Urothelium cell line (cell line): ENCODE measurements at places on chromosomes 13 and 19.

DNA sequence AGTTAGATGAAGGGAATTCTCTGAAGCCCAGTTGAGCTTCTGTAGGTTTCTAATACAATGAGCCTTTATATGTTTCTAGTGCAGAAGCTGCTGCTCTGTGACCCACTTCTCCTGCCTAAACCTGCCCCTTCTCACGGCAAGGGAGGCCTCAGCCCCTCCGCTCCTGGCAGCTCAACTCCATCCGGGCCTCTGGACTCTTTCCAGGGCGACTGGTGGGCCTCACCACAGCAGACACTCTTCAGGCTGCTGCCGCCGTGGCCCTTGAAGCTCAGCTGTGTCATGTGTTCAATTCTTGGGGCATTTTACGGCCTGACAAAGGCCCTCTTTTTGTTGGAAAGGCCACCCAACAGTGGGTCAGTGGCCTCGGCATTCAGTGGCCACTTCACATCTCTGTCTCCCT lies 10.0 kb upstream of the C19orf33 start:
- no peak for DNase-seq

- DNase-seq = peak; percentile 58
These were observed 107.6 kb downstream of the SOX1 start for GRCh38 chr13:112174476-112175110.

DNA sequence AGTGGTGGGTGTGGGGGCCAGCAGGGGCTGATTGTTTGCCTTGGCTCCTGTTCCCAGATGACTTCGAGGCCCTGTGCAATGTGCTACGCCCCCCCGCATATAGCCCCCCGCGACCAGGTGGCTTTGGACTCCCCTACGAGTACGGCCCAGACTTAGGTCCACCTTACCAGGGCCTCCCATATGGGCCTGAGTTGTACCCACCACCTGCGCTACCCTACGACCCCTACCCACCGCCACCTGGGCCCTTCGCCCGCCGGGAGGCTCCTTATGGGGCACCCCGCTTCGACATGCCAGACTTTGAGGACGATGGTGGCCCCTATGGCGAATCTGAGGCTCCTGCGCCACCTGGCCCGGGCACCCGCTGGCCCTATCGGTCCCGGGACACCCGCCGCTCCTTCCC lies 25.7 kb downstream of the LTBP4 start:
- no peak for DNase-seq

- DNase-seq = no peak
These were observed 29.0 kb downstream of the CARS2 start for GRCh38 chr13:110676595-110677587.

DNA sequence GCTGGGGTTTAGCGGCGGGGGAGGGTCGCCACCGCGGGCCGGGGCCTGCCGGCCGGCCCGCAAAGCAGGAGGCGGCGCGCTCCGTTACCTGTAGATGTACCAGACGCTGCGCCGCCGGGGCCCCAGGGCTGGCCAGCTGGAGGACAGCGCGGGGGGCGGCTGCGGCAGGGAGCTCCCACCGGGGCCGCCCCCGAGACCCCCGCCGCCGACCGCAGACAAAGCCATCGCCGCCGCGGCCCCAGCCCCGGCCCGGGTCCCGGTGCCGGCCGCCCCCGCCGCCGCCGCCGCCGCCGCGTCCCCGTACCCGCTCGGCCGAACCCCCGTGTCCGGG lies 24.8 kb downstream of the SHANK1 start:
- no peak for DNase-seq

DNA sequence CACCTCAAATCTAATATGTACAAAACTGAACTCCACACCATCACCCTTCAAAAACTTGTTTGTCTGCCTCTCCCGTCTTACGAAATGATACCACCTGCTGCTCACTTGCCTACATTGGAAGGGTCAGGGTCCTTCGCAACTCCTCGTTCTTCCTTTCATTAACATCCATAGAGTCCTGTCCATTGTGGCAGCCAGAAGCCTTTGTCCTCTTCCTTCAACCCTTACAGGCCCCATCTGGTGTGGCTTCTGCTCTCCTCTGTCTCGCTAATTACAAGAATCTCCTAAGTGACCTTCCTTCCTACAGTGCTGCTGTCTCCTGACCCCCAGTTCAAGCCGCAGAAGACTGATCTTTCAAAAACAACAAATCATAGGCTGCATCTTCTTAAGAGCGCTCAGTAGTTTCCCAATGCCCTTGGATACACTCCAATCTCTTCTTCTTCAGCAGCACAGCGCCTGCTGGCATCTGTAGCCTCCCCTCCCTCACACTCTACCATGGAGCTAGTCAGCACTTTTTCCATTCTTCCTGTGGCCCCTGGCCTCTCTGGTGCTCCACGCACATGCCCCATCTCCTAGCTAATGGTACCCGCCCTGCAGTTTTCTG lies 382.7 kb downstream of the LIG4 start:
- DNase-seq = no peak

GRCh38 chr13:81017513-81018152 lies 676.7 kb upstream of the SPRY2 start:
- peak; percentile 7 for DNase-seq

GRCh38 chr13:28499609-28500008 lies 4.7 kb upstream of the FLT1 start:
- DNase-seq = no peak

GRCh38 chr13:49499889-49500660 lies 4.3 kb downstream of the PHF11 start:
- no peak for DNase-seq

- DNase-seq = peak; percentile 60
These were observed at the start of gene KCTD15 for GRCh38 chr19:33796164-33796875. Gene KCTD15 (plus strand): TSS chr19:33796870. CDS start chr19:33800455, 3,585 bp downstream.

- DNase-seq = no peak
These were observed 279.8 kb downstream of the DACH1 start for GRCh38 chr13:71587193-71587592.

DNA sequence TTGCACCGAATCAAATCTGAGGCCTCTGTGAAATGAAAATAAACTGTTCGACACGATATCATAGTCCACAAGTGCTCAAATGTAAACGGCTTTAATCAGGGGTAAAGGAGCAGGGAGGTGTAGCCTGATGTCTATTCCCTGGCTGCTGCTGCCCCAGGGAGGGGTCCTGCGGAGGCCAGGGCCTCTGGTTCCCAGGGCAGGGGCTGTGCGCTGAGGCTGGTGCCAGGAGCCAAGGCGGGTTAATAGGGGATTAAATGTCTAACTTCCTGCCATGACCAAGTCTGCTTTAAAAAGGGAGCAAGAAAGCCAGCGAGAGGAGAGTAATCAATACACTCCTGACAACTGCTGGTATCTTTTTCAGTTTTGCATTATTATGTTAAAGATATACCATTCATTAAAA lies 59.4 kb downstream of the ZNF536 start:
- no peak for DNase-seq

- DNase-seq = no peak
These were observed 9.9 kb downstream of the DNM2 start for GRCh38 chr19:10727685-10728201.

GRCh38 chr13:110109910-110110309 lies 197.0 kb downstream of the COL4A1 start:
- peak; percentile 70 for DNase-seq

GRCh38 chr13:54750521-54750920 lies 1721.9 kb downstream of the OLFM4 start:
- DNase-seq = no peak

DNA sequence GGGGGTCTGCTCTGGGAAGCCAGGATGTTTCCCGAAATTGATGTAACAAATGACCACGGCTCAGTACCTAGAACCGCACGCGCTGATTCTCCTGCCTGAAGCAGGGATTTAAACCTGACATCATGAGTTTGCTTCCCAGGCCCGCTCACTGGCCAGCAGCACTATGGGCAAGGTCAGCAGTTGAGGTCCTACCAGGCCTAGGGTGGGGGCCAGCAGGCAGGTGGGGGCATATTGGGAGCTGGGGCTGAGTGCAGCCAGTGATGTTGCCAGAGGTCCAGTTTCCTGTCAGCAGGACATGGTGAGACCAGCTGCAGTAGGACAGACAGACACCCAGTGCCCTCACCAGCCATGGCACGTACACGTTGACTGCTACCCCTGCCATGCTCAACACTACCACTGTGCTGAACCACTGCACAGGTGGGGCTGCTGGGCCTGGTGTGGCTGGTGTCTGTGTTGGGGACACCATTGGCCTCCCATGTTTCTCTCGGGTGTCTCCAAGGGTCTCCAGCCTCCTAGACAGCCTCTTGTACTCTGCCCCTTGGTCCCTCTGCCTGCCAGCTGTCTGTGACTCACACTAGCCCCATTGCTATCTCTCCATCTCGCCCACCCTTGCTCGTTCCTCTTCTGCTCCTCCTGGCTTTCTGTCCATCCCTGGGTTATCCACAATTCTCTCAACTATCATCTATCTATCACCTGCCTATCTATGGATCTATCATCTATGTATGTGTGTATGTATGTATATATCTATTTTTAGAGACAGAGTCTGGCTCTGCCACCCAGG lies 1.1 kb upstream of the C19orf85 start:
- no peak for DNase-seq

GRCh38 chr13:108214441-108215271 lies 680 bp downstream of the LIG4 start:
- DNase-seq = peak; percentile 4

DNA sequence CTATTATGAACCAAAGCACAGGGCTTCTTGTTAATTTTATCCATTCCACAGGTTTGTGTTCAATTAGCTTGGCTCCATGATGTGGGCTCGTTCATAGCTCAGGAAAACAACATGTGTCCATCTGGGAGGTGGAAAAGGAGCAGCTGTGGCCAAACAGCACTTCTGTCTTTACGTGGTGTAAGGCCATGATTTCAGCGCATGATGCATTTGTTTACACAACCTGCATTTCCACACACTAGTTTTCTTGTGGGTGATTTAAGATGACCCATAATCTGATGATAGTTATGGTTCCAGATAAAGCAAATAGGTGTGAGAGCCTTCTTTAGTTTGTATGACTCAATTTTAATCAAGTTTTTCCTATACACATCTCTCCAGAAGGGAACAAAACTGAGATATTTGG lies 101.7 kb downstream of the TNFRSF19 start:
- no peak for DNase-seq

GRCh38 chr13:109816112-109816807 lies 29.9 kb upstream of the IRS2 start:
- no peak for DNase-seq

- peak; percentile 54 for DNase-seq
These were observed 7.7 kb upstream of the ONECUT3 start for GRCh38 chr19:1745589-1746031.

DNA sequence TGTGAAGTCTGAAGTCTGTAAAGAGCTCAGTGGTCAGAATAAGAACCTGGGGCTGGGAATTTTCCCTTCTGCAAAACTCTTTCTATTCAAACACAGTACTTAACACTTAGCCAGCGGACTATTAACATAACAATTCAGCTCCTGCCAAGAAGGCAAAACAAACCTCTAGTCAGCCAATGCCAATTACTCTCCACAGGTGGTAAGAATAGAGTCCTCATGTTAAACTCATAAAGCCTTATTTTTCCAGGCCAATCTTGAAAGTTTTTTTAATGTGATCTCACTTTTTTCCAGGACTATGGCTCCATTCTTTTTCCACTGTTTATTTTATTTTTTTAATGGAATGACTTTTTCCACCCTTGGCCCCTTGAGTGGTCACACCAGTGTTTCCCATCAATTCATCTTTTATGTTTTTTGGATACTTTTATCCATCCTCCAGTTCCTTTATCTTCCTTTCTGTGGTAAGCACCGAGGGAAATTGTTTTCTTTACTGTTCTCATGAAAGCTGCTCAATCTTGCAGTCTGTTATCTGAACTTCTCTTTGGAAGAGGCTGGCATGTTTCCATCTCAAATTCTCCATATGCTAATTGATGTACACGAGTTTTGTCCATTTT lies 217.3 kb downstream of the LHFPL6 start:
- DNase-seq = no peak

DNA sequence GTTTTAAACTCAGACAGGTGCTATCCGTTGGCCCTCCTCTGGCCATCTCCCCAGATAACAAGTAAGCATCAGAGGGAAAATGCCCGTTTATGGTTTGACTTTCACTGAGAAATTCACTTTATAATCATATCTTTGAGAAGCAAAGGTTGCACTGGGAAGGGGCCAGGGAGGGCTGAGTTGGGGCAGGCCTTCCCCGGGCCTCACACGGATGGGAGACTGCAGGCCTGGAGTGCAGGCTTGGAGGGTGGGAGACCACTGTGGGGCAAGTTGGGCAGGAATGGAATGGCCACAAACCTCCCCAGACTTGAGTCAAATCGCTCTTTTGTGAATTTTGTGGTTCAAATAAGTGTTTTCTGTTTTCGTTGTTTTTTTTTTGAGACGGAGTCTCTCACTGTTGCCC lies 451.7 kb downstream of the TSHZ3 start:
- no peak for DNase-seq

GRCh38 chr13:38176664-38177063 lies 173.0 kb upstream of the UFM1 start:
- no peak for DNase-seq

DNA sequence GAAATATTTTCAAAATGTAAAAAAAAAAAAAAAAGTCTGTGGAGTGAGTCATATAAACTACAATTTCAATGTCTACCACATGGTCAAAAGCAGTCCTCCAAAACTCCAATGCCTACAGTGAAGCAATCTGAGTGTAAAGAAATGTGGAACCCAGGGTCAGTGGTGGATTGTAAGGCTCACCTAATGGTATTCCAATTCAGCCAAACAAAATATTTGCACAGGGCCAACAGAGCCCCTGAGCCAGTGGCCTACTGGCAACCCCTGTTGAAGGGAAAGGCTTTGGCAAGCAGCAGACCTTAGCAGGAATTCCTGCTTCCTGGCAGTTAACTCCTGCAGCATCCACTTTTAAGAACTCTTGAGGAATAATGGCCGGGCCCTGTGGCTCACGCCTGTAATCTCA lies 3.4 kb downstream of the DNMT1 start:
- no peak for DNase-seq

GRCh38 chr19:3975144-3975543 lies 4.2 kb upstream of the DAPK3 start:
- DNase-seq = no peak
